ENCODE measurements at places on chromosomes 5 and 9.

GRCh38 chr5:154816891-154817492, 33.4 kb downstream of the FAXDC2 start:
- DNase-seq, result no peak

GRCh38 chr5:36613771-36614656, 7.6 kb downstream of the SLC1A3 start:
- DNase-seq, result no peak

GRCh38 chr9:21565155-21565554, 83.0 kb upstream of the IFNE start:
- DNase-seq, result no peak

DNA sequence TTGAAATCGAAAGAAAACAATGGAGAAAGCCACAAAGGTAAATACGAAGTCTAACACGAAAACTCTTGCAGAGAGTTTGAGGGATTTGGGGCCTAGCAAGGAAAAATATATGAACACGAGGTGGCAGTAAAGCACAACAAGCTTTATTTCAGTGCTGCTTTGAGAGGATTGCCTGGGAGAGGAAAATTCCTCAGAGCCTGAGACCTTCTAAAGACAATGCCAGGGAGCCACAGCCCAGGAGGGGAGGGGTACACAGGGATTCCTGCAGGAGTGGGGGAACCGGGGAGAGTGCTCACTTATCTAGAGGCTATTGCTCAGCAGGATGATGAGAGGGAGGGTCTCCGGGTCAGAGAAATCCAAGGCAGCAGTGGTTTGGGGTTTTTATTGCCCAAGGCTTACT, 134.9 kb upstream of the ADCY2 start:
- peak; percentile 61 for DNase-seq

DNA sequence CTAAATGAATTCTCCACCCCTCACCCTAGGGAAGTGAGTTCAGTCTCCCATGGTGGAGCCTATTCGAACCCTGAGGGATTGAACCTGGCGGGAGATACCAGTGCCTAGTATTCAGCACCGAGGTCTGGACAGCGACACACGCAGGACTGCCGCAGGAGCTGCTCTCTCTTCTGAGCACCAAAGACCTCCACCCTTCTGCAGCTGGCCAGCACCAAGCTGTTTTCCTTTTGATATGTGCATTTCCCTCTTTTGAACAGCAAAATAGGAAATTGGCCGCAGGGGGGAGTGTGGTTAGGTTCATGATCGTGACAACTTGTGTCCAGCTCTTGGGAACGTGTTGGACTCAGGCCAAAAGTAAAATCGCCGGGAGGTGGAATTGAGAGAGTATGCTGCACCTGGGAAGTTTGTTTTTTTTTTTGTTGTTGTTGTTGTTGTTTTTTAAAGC, 1.2 kb upstream of the PCSK1 start:
- DNase-seq, result peak; percentile 47

DNA sequence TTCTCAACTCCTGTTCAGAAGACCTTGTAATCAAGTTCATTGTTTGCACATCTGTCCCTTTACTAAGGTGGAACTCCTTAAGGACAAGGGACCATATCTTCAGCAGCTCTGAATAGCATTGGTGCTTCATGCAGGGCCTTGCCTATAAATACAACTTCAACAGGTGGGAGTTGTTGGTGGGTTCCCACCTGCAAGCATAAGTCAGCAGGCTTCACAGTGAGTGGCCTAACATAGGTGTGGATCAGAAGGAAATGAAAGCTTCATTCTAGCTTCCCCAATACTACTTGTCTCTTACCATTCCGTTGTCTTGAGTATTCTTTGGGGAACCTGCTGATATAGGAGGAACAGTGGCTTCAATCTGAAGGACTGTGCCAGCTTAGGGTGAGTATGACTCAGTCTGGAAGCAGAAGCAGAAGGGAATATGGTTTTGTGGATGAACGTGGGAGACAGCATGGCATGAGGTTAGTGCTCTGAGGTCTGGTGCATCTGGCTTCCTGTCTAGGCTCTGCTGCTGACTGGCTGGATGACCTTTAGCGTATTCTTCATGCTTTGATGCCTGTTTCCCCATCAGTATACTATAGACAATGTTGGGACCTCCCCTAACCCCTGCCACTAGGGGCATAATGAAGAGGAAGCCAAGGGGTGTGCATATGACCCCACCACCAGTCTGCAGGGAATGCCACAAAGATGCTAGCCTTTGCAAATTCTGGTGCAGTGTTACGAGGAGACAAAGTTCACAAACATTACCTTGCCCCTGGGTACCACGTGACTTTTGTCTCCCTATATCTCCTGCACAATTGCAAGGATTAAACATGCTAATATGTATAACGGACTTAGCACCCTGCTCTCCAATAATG, 192.3 kb downstream of the PALM2AKAP2 start:
- DNase-seq, result peak; percentile 86

GRCh38 chr9:68821911-68822310, 116.9 kb downstream of the PIP5K1B start:
- no peak for DNase-seq

DNA sequence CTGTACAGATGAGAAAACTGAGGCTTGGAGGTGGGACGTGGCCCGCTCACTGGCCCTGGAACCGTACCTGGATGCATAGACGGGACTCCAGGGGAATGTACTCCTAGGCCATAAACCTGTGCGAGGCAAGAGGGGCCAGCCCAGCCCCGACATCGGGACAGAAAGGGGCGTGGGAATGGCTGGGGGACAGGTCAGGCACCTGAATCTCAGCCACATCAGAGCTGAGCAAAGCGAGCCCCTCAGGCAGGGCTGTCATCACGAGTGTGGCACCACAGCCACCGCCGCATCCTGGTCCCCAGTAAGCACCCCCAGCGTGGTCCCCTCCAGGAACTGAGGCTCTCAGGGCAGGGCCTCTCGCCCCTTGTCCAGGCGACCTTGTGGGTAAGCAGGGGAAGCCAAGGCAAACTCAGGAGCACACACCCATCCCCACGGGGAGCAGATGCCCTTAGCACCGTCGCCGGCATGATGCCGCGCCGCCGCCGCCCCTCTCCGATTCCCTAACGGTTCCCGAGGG, 16.5 kb downstream of the NACC2 start:
- no peak for DNase-seq

- DNase-seq, result no peak
Measured at GRCh38 chr5:155783791-155784190, 543.2 kb upstream of the SGCD start.

DNA sequence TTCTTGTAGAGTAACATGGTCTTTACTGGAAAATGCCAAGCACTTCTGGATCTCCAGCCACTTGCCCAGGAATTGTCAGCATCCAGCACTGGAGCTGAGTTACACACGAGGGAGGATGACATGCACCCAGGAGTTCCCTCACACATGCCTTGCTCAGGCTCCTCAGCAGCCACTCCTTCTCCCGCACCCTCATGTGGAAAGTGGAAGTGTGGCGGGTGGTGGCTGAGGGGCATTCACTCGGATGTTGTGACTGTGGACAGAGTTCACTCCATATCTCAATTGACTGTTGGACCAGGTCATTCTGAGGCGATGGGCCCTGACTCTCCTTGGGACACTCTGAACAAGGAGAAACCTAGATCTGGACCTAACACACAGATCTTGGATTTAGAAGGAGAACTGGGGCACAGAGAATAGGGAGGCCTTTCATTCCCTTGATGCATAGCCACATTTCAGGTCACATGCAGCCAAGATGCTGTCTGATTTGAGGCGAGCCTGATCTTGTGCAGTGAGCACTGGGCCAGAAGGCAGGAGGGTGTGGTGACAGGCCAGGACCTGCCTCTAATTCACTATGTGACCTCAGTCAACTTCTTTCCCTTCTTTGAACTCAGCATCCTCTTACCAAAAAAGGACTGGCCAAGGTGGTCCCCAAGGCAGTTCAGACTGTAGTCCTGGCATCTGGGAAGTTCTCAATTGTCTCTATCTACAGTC, 62.1 kb downstream of the CYSTM1 start:
- no peak for DNase-seq

All from NAMALWA (cell line).